GM12892 (cell line): ENCODE measurements at places on chromosomes 1 and 21.

DNA sequence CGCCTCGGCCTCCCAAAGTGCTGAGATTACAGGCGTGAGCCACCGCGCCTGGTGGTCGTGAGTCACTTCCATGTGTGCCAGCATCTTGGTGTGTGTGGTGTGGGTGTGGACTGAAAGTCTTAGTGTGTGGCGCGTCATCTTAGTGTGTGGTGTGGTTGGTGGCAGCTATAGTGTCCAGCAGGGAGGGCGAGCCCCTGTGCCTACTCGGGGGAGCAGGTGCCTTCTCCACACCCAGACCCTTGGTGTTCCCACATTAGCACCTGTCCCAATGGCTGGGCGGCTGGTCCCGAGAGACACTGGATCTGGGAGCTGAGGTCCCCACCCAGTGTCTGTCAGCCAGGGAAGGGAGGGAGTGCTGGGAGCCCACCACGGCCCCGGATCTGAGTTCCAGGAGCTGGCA, 2.8 kb downstream of the SCNN1D start:
- no peak for DNase-seq

DNA sequence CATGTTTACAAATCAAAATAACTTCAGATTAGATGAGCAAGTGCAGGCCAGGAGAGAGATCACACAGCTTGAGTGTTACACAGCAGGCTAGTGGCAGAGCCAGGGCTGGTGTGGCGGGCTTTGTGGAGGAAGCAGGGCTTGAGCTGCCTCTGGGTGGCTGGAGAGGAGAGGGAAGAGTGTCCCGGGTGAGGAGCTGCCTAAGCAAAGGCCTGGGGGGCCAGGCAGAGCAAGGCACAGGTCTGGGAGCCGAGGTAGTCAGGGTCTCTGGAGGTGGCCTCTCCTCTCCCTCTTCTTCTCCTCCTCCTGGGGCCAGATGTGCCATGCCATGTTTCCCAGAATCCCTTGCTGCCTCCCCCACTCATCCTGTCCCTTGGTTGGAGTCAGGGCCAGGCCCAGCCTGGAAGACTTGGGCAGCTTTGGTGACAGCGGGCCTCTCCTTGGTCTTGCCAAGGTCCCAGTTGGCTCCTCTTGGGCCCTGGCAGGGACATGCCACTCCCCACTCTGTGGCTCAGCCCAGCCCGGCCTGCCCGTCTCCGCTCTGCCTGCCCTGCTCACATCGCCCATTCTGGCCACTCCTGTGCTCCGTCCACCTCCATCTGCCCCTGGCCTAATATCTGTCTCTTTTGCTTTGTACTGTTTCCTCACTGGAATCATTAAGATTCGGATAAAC, 70.3 kb downstream of the PTPRU start:
- no peak for DNase-seq

- DNase-seq: no peak
Measured at GRCh38 chr1:167482184-167482583, 36.1 kb downstream of the CD247 start.

DNA sequence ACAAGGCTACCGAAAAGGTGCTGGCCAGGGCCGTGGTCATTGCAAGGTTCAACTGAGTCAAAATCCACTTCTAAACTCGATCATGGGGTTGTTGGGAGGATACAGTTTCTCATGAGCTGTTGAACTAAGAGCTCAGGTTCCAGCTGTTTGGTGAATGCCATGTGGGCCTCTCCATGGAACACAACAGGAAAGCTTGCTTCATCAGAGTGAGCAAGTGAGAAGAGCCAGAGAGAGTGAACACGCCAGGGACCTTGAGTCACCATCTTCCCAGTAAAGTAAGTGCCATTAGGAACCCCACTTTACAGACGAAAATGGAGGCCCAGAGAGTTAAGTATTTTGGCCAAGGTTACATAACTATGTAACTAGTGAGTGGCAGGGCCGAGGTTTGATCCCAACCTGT, 475.1 kb upstream of the VAMP3 start:
- no peak for DNase-seq

DNA sequence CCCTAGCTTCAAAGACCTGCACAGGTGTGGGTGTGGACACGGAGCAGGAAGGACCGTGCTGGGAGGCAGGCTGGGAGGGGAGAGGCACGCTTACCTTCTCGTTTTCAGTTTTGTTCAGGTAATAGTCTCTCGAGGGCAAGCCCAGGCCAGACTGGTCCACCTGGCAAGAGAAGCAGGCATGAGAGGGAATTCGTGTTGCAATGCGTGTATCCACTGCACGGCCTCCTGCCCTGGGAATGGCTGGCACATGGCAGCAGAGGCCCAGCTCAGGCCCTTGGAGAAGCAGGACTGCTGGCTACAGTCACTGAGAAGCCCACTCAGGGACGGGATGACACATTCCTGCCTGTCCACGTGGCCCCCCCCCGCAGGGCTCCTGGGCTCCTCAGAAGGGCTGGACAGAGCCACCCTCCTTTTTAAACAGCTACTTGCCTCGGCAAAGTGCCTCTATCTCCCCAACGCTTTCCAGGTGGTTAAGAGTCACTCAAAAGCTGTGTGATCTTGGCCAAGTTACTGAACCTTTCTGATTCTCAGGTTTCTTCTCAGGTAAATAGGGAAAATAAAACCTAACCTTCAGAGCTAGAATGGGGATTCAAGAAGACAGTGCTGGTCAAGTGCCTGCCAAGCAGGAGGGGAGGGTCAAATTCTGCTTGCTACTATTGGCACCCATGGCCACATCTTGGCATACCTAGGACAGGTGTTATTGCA, 32.7 kb downstream of the ECE1 start:
- DNase-seq: no peak

GRCh38 chr21:38498057-38498833, at the start of gene ERG:
Gene ERG (minus strand): TSS chr21:38498477. CDS start chr21:38498380, 97 bp downstream.
- no peak for DNase-seq

GRCh38 chr1:156549831-156550230, 22.5 kb downstream of the IQGAP3 start:
- no peak for DNase-seq

GRCh38 chr1:235297579-235297978, 30.4 kb downstream of the ARID4B start:
- no peak for DNase-seq

DNA sequence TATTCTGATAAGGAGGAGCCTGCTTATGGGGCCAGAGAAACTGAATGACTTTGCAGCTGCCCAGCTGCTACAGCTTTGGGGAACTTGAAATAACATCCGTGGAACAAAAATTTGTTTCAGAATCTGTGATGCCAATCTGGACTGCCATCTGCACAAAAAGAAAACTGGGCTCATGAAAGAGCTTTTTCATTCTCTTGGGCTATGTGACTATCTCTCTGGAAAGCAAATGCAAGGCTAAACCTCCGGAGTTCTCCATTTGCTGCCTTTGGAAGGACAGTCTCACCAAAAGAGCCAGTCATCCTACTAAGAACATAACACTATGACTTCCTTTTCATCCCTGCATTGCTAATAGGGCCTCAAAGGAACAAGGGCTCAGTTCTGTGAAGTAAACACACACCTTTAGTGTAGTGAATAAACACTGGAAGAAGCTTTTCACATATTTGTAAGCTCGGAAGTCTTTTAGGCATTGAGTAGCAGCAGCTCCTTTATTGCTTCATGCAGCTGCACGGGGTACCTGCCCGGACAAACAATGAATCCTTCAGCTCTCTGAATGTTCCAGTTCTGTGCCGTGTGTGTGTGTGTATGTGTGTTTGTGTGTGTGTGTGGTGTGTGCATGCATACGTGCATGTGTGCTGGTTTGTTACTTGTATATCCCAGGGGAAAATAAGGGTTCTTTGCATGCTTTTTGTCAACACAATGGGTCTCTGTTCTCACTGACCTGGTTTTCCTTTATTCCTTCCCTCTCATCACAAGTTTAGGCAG, 255.5 kb upstream of the SGIP1 start:
- no peak for DNase-seq

GRCh38 chr1:3243304-3243703, 174.3 kb downstream of the PRDM16 start:
- DNase-seq: no peak

DNA sequence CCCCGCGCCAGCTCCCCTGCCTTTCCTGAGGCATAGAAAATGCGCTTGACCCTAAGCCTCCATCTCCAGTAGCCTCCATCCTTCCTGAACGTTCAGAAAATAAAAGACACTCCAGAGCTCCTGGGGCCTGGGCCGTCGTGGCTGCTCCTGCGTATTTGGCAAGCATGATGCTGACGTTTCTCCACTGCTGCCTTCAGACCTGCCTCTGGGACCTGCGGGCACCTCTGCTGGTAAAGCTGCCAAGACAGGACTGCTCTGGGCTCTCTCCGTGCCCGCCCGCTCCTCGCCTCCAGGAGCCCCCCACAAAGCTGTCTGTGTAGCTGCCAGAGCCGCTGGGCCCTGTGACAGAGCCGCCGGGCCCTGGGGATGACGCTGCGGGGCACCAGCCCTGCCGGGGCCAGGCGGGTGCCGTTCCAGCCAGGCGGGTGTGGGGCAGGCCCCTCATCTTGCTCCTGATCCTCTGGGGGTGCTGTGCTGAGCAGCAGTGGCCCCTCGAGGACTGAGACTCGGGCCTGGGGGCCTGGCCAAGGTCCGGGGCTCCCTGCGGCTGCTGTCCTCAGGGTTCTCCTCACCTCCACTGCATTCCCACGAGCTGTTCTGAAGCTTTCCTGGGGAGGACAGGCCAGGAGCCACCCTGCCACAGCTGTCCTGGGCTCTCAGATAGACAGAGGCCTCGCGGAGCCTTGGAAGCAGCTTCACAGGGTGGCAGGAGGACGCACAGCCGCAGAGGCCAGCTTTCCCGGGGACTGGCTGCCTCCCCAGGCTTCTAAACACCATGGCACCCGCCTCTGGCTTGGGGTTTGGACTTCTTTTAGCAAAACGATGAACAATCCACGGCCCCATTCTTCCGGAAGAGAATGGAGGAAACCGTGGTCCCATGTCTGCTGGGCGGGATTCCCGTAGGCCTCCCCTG, 48.1 kb downstream of the MORN1 start:
- no peak for DNase-seq

DNA sequence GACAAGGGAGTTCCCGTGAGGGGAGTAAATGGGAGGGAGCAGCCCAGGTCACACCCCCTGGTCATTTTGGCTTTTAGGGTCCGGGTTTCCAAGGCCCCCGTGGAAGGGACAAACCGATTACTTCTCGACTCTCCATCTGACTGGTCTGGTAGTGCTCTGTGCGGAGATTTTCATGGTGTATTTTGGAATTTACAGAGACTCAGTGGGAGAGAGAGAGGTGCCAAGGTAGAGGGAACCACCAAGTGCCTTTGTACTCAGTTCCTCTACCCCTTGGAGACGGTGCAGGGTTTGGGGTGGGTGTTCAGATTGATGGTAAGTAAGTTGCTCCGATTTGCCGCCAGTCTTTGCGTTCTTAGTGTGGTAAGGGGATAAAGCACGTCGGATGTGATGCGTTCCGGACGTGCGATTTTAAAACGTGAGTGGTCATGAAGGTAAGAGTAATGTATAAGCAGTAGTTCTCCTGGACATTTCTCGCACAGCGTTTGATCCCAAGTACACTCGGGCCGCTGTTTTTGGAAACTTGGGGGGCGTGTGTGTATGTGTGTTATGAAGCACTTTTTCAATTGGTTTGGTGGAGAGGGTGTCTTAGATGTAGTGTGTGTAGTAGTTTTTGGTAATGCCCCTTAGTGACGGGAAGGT, 682 bp downstream of the SUCO start:
- no peak for DNase-seq

DNA sequence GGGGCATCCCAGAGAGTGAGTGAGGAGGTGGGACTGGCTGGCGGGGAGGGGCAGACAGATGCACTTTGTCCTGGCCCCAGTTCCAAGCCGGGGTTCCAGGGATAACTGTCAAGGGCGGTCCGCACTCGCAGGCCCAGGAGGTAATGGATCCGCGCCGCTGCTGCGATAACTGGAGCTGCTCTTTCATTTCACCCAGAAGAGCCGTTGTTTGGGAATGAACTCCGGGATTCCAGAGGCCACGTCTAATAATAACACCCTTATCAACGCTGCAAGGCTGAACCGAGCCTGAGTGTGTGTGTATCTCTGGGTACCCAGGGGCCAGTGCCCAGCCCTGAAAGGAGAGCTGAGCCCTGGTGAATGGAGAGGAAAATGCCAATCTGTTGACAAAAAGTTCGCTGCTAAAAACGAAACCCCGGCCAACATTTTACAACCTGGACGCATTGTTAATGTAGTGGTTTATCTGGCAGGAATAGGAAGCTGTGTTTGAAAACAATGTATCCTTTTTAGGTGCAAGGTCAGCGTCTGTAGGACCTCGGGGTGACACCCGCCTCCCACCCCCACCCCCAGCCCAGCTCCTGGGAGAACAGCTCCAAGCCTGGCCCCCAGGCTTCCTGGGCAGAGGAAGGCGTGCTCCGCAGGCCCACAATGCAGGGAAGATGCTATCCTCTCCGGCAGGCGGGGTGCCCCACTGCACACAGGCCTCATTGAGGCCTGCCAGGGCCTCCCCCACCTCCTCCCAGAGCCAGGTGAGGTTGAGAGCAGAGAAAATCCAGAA, 119.7 kb downstream of the PROX1 start:
- DNase-seq: no peak

- DNase-seq: no peak
Measured at GRCh38 chr1:232966663-232967062, 16.3 kb downstream of the NTPCR start.

DNA sequence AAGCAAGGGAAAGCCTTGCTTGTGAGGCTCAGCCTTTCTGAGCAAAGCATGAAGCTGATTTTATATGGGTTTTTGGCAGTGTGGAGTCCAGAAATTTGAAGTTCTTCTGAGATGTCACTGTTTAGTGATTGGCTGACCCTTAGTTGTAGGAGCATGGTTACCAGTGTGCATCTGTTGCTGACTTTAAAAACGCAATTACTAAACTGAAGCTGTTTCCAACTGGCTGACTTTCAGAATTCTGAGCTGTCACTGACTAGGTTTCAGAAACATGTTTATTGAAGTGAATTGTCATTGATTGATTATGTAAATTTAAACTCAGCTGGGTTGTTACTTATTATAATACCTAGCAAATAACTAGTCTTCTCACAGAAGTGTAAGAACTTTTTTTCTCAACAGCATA, 89.4 kb downstream of the PDE4B start:
- no peak for DNase-seq

DNA sequence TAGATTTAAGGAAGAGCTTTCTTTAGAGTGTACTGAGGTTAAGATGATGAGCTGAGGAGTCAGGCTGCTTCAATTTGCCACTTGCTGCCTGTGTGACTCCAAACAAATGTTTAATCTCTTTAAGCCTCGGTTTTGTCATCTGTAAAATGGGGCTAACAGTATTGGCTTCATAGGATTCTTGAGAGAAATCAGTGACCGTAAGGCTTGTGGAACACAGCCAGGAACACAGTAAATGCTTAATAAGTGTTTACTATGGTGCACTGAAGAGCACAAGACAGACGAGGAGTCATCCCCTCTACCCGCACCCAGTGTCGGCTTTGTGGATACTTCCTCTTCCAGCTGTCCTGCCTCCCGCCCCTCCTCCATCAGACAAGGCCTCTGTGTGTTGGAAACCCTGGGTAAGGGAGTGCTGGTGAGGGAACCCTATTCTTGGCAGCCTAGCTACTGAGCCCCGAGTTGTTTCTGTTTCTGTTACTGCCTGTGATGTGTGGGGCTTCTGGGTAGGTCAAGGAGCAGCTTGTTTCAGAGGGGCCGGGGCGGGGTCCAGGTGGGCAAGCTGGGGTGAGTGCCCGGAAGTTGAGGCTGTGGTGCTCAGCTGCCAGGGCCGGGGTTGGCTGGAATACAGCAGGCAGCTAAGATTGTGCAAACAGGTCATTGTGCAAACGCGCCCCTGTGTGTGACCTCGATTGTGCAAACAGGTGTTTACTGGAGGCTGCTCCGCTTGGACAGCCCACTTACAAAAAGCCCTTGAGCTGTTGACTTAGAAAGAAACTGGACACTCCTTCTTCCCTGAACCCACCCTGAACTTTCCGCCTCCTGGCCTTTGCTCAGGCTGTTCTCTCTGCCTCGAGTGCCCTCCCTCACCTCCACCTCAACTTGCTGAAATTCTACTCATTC, 4.0 kb upstream of the CSF3R start:
- DNase-seq: no peak

GRCh38 chr21:35696644-35697043, 363.7 kb downstream of the SETD4 start:
- DNase-seq: no peak
